HT1080 (cell line): ENCODE measurements at places on chromosomes 5 and 9. TPM values are rescaled to one million over a fixed set of nuclear protein-coding genes. Genes with fewer than 3 reads are reported as not detected.

DNA sequence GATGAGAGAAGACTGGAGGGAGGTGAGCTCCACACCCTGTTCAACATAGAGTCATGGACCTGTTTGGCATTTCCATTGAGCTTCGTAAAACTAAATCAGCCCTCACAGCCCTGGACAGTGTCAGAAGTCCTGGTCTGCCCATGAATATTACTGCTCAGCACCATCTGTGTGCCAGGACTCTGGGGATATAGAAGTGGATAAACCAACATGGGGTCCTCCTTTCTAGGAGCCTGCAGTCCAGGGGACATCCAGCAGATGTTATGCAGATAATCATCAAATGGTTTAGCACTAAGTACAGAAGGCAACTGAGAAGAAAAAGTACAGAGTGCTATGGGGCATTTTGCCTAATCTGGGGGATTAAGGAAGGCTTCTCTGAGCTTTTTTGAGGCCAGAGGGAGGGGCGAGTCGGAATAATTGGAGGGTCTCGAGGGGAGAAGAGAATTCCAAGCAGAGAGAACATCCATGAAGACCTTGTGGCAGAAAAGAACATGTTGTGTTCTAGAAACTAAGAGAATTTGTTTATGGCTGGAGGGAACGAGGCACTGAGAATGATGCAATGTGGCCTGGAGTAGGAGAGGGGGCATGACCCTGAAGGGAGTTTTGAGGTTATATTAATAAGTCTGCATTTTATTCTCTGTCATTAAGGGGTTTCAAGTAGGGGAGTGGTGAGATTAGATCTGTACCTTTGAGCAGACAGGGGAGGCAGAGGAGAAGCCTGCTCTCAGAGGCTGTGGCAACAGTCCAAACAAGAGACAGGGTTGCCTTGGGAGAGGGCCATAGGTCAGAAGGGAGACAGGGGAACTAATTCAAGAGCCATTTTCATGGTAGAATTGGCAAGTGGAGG is 63.5 kb upstream of the SLC2A8 start:
- no peak for DNase-seq

- DNase-seq: no peak
Measured at GRCh38 chr5:103745353-103746065, 182.9 kb upstream of the NUDT12 start.

- DNase-seq: no peak
Measured at GRCh38 chr5:104598285-104598684, 1035.7 kb upstream of the NUDT12 start.

Gene SPAAR
- total RNA-seq: 0.05 and 0.23 TPM in 2 replicates

Gene ISL1
- total RNA-seq: 1.3 and 1.9 TPM in 2 replicates

Gene PITX1
- 38.6 and 52.2 TPM in 2 replicates for total RNA-seq
